ENCODE measurements at places on chromosomes 7 and 10. TPM values are rescaled to one million over a fixed set of nuclear protein-coding genes. Genes with fewer than 3 reads are reported as not detected.

SLC13A4 gene
- total RNA-seq = not detected

CFAP46 gene
- 1.4 TPM for total RNA-seq

GRID2IP gene
- not detected for total RNA-seq

VGF gene
- total RNA-seq = 28.3 TPM

CYP2C9 gene
- total RNA-seq = not detected

TMEM184A gene
- total RNA-seq = 7.7 TPM

CREM gene
- total RNA-seq = 33.6 TPM

INMT gene
- total RNA-seq = not detected

CARD11 gene
- total RNA-seq = 2.5 TPM

CYP2E1 gene
- not detected for total RNA-seq

LBX1 gene
- not detected for total RNA-seq

GLI3 gene
- 0.20 TPM for total RNA-seq

INSYN2A gene
- 1.5 TPM for total RNA-seq

KLLN gene
- total RNA-seq = 0.59 TPM

CALML5 gene
- not detected for total RNA-seq

HTRA1 gene
- 52.0 TPM for total RNA-seq

CDC14C gene
- not detected for total RNA-seq

CHAT gene
- not detected for total RNA-seq

MOGAT3 gene
- not detected for total RNA-seq

COBL gene
- 4.0 TPM for total RNA-seq

SHTN1 gene
- total RNA-seq = 25.9 TPM

HYAL4 gene
- not detected for total RNA-seq

CFAP69 gene
- total RNA-seq = 1.7 TPM

ARHGAP22 gene
- 4.0 TPM for total RNA-seq

TRAPPC14 gene
- 9.0 TPM for total RNA-seq

TFPI2 gene
- 326 TPM for total RNA-seq

OR2A7 gene
- total RNA-seq = not detected

AKR1D1 gene
- total RNA-seq = not detected

SPACDR gene
- 0.86 TPM for total RNA-seq

PRLHR gene
- not detected for total RNA-seq

LRWD1 gene
- 29.2 TPM for total RNA-seq

NOS3 gene
- 0.51 TPM for total RNA-seq

NUTM2B gene
- 0.36 TPM for total RNA-seq

SPDYE16 gene
- total RNA-seq = not detected

CTAGE4 gene
- total RNA-seq = not detected

OR2A25 gene
- not detected for total RNA-seq

SSBP1 gene
- 296 TPM for total RNA-seq

SEMA4G gene
- total RNA-seq = 8.4 TPM

NXPH1 gene
- not detected for total RNA-seq

CPN1 gene
- 0.29 TPM for total RNA-seq

H2BK1 gene
- total RNA-seq = not detected

Data from A549 treated with Hydrocortisone at 1 μM for 4 hours (cell line).